ENCODE measurements at places on chromosomes 16 and 17.

GRCh38 chr17:58181796-58182195 is 10.7 kb upstream of the EPX start:
- DNase-seq: no peak

- no peak for DNase-seq
Measured at GRCh38 chr17:35467824-35468223, 19.3 kb upstream of the SLFN13 start.

GRCh38 chr17:82644148-82644547 is 4.1 kb downstream of the WDR45B start:
- no peak for DNase-seq

DNA sequence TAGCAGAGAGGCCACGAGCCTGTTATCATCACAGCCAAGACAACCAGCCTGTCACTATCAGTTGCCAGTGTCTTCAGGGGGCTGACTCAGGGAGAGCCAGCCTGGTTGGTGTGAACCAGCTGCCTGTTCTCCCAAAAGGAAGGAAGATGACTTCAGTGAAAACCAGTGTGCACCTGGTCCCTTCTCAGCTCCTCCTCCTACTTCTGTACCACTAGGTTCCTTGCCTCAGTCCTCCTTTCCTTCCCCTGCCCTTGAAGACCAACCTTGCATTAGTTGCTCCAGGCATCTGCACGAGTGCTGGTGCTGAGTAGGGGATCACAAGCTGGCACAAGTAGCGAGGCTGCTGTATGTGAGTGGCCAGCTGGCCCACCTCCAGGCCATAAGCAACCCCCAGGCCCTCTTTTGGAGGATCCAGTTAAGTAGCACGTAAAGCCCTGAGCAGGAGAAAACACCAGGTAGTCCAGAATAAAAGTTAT is 8.5 kb downstream of the TUBG1 start:
- DNase-seq: no peak

DNA sequence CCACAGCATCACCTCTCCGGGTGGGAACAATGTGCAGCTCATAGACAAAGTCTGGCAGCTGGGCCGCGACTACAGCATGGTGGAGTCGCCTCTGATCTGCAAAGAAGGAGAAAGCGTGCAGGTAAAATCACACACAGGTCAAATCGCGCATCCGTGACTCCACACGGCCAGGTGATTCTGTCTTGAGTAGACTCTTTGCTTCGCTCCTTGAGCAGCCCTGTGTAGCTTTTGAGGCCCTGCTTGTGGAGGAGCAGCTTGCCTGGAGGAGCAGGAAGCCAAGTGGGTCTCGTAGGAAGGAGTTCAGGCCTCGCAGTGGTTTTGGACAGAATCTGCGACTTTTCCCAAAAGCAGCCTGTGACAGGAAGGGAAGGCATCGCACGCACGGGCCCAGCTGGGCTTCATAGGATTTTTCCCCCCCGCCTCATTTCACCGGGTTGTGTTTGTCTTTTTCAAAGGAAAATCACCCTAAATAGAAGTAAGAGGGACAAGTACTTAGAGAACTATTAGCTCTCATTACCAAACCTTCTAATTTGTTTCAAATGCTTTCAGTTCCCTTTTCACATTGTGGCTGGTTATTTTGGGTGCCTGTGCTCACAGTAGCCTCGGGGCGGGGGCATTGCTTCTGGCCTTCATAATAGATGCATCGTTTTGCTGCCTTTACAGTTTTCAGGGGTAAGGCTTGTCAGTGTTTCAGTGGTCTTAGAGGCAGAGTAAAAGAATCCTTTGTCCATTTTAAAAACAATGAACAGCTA is 71.5 kb downstream of the SEC14L1 start:
- DNase-seq: peak; percentile 81

DNA sequence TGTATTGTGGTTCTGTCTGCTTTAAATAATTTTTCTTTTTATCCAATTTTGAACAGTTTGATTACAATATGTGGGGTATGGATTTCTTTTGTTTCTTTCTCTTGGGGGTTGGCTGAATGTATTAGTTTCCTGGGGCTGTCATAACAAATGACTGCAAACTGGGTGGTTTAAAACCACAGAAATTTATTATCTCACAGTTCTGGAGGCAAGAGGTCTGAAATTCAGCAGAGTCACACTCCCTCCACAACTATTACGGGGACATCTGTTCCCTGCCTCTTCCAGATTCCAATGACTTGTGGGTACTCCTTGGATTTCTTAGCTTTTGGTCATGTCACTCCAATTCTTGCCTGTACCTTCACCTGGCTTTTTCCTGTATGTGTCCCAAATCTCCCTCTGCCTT is 23.7 kb downstream of the COX11 start:
- no peak for DNase-seq

GRCh38 chr17:1147664-1148063 is 32.1 kb downstream of the ABR start:
- no peak for DNase-seq

Data from suppressor macrophage (primary cell).